Activated gamma-delta T cell treated with Interleukin-2 at 50 U/mL for 16 hours (primary cell): ENCODE measurements at places on chromosomes 11 and 22.

- DNase-seq, result no peak
These were observed 2.8 kb downstream of the SLC17A6 start for GRCh38 chr11:22340701-22341587.

- DNase-seq, result no peak
These were observed 75.3 kb downstream of the MED15 start for GRCh38 chr22:20582520-20583361.

GRCh38 chr11:120883404-120884080 is 140.4 kb upstream of the TBCEL start:
- DNase-seq, result no peak

- no peak for DNase-seq
These were observed at the start of gene ARHGAP8 for GRCh38 chr22:44752285-44753188. TSS of gene ARHGAP8 (plus strand) at chr22:44752575. CDS start at chr22:44786528, 33,953 bp downstream.

- DNase-seq, result no peak
These were observed 56.1 kb downstream of the AASDHPPT start for GRCh38 chr11:106133529-106133928.

DNA sequence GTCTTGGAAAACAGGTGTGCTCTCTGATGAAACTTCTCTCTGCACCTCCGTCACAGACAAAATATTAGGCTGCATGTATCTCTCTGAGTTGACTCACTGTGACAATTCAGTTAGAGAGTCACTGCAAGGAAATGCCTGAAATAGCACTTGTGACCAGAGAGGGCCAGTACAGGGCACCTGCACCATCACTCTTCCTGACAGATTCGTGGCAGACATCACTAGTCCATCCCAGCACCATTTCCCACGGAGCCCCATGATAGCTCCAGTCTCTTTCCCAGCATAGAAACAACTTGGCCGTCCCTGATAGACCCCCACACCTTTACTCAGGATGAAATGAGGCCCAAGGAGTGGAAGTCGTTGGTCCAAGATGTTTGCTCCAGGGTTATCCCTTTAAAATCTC is 73.3 kb upstream of the ISX start:
- no peak for DNase-seq
